NCI-H774 (cell line): ENCODE measurements at places on chromosomes 12 and 14.

DNA sequence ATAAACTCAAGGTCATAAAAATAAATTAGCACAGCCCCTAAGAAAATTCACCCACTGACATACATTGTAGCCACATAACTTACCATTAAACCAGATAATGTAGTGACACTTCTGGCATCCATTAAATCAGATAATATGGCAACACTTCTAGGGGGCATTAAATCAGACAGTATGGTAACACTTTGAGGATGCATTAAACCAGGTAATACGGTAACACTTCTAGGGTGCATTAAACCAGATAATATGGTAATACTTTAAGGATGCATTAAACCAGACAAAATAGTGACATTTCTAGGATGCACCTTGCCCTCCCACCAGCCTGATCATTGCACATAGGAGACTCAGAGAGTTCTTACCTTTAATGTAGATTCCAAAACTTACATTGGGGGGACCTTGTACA lies 1220.5 kb upstream of the TMEM132C start:
- no peak for DNase-seq

DNA sequence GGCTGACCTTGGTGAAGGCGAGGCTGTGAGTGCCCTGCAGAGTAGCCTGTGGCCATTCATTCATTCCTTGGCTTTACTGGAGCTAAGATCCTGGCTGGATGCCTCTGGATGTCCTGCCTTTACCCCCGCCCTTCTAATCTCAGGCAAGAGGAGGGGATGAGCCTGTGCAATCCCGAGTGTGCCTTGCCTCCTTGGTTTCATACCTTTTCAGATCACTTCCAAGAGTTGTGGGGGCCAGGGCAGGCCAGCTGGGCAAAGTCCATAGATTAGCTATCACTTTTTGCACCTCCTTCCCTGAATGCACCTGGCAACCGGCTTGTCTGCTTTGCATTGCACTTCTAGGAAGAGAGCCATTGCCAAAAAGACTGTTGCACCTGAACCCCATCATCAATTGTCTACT lies 1.5 kb downstream of the VRTN start:
- DNase-seq = no peak

GRCh38 chr12:51225771-51226170 lies 7.9 kb upstream of the POU6F1 start:
- DNase-seq = no peak

GRCh38 chr12:55659486-55660385 lies 23.0 kb downstream of the OR10P1 start:
- no peak for DNase-seq

DNA sequence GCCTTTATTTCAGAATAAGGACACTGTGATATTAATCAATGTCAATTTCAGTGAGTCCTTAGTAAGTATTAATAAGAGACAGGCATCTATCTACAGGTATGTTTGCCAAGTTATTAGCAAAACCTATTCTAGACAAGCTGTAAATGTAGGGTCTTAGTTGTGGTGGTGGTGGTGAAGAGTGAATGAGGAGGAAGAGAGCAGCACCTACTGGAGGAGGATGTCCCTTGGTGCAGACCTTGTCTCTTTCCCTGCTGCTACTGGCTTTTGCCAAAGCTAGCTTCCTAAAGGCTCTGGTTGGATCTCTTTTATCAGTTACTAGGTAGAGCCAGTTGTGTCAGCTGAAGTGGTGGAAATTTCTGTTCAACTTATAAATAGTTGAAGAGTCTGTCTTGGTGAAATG lies 304.8 kb upstream of the ATP2B1 start:
- no peak for DNase-seq

GRCh38 chr14:68807148-68807600 lies 14.3 kb upstream of the ZFP36L1 start:
- no peak for DNase-seq

DNA sequence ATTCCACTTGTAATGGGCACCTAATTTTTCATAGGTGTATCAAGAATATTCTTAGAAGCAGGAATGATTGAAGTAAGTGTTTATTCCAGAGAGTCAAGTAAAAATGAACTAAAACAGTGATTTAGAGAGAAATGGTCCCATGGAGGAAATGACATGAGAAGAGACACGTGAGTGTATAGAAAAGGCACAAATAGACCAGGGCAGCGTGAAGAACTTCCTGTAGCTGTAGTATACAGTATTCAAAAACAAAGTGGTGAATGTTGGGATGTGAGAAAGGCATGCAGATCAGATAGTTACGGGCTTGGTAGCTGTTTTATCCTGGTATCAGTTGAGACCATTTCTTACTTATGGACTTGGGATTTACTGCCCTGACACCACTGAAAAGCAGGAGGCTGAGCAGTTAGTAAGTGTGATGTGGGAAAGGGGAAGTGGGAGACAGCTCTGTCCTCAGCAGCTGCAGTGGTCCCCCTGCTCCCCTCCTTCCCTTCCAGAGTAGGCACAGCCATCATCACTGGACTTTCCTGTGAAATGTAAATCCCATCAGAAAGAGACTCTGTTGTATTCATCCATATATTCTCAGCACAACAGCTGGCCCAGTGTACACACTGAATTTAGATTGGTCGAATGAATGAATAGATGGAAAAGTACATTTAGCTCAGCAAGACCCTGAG lies 16.8 kb upstream of the TESPA1 start:
- DNase-seq = no peak

DNA sequence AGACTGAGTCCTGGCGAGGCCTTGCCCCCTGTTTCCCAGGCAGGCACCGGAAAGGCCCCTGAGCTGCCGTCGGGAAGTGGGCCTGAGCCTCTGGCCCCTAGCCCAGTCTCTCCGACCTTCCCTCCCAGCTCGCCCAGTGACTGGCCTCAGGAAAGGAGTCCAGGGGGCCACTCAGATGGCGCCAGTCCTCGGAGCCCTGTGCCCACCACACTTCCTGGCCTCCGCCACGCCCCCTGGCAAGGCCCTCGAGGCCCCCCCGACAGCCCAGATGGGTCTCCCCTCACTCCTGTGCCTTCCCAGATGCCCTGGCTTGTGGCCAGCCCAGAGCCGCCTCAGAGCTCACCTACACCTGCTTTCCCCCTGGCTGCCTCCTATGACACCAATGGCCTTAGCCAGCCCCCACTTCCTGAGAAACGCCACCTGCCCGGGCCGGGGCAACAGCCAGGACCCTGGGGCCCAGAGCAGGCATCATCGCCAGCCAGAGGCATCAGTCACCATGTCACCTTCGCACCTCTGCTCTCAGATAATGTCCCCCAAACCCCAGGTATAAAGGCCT lies 10.9 kb downstream of the TNS2 start:
- DNase-seq = peak; percentile 62

GRCh38 chr14:61491224-61491623 lies 169.8 kb downstream of the PRKCH start:
- DNase-seq = no peak

- no peak for DNase-seq
Observed at GRCh38 chr12:128637642-128638606, 185.8 kb downstream of the SLC15A4 start.

DNA sequence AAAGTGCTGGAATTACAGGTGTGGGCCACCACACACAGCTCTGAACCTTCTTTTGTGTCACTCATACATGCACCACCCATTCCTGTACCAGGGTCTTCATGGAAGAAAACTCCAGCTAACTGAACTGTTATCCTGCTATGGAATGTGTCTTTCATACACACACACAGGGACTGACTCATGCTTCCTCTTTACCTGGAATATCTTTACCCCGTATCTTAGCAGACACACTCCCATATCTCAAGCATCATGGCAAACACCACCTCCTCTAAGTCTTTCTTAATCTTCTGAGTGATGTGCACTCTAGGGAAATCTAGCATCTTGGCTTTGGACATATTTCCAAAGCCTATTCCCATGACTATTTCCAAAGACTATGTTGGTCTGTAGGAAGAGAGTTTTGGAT lies 35.0 kb upstream of the DTX1 start:
- no peak for DNase-seq

DNA sequence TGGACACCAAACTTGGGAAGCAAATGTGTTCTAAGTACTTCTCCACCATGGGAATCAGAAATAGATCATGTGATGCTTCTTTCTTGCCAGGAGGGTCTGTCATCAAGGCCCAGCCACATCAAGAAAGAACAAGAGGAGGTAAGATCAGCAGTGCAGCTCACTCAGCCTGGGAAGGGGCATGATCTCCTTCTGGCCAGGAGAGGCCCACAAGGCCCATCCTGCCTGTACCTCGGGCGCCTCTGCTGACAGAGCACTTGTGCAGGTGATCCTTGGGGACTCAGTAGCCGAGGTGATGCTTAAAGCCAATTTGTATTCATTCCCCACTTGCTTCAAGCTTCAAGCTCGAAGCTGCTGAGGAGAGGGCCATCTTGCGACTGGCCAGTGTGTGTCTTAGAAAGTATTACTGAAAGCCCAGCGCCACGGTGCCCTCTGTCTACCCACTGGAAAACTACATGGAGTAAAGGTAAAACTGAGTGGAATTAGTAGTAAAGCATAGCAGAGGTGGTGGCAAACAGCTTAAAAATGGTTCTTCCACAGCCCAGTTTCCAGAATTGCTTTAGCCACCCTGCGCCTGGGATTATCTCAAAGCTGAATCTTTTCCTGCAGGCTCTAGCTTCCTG lies 26.2 kb downstream of the RTRAF start:
- no peak for DNase-seq

GRCh38 chr14:55624913-55625312 lies 44.9 kb downstream of the KTN1 start:
- DNase-seq = no peak

- peak; percentile 31 for DNase-seq
Observed at GRCh38 chr12:104788840-104789271, 169.2 kb downstream of the SLC41A2 start.

- no peak for DNase-seq
Observed at GRCh38 chr14:92590941-92591340, 77.4 kb downstream of the RIN3 start.
